ENCODE measurements at places on chromosomes 6 and 20. TPM values are rescaled to one million over a fixed set of nuclear protein-coding genes. Genes with fewer than 3 reads are reported as not detected.
A peak's percentile ranks its signal among the peaks of the same experiment; 100 is the strongest.

Gene MATN4
- not detected for total RNA-seq

Gene OXT
- total RNA-seq, result 0.54 TPM

Gene CST2
- total RNA-seq, result not detected

Gene SPATS1
- total RNA-seq, result not detected

Gene MEP1A
- total RNA-seq, result not detected

Gene BNIP5
- total RNA-seq, result not detected

Gene CGA
- total RNA-seq, result 0.49 TPM

Gene TMC2
- 0.08 TPM for total RNA-seq

DNA sequence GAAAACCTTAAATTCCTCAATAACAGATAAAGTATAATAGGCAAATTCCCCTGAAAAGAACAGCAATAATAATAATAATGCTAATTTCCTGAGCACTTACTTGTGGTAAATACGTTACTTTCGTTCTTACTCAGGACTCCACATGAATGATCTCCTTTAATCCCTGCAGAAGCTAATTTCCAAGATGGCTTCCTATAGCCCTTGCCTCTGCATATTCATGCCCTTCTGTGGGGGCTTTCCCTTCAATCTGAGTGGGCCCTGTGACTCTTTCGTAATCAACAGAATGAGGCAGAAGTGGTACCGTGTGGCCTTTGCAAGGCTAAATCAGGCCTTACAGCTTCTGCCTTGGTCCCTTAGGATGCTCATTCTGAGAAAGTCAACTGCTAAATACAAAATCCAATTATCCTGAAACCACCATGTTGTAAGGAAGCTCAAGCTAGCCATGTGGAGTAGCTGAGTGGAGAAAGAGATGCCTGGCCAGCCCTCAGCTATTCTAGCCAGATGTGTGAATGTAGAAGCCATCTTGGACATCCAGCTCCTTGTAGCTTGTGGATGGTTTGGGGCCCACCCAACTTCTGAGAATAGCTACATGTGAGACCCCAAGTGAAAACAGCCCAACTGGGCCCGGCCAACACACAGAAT lies 50.5 kb downstream of the MCUR1 start:
- DNase-seq, result no peak

- DNase-seq, result no peak
These were observed 10.2 kb downstream of the NAPB start for GRCh38 chr20:23410916-23411695.

- no peak for DNase-seq
These were observed 26.5 kb downstream of the BCL2L1 start for GRCh38 chr20:31695849-31696804.

- no peak for DNase-seq
These were observed 27.3 kb downstream of the COL21A1 start for GRCh38 chr6:56220078-56220477.

DNA sequence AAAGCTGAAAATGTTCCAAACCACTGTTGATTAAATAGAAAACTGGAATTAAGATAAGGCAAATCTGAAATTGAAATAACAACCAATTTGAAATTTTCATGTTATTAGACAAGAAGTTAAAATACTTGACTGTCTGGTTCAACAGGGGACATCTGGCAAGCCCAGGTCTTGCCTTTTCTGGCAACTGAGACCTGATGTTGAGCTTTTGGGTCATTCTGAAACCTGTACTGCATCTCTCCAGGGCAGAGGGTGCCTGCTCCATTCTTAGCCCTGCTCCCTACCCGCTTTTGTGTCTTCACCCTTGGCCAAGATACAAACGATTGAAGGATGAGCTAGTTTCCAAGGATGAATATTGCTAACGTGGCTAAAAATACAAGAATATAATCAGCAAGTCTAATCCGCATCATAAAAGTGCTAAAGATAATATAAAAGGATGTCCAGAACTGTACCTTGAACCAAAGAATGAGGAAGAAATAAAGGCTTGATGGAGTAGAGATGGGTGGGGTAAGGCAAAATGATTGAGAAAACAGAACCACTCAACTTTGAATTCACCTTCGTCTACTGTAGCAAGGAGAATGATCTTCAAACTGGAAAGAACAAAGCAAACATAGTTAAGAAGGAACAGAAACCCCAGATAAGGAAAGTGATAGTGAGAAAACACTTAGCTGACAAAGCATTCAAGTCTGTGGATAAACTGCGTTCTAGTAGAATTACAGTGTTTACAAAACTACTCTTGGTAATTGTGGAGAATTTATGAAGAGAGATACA lies 109.8 kb upstream of the MAN1A1 start:
- DNase-seq, result no peak

GRCh38 chr6:137823826-137824555 lies 43.1 kb upstream of the TNFAIP3 start:
- DNase-seq, result peak; percentile 84

GRCh38 chr6:12750416-12750815 lies 33.8 kb downstream of the PHACTR1 start:
- no peak for DNase-seq

DNA sequence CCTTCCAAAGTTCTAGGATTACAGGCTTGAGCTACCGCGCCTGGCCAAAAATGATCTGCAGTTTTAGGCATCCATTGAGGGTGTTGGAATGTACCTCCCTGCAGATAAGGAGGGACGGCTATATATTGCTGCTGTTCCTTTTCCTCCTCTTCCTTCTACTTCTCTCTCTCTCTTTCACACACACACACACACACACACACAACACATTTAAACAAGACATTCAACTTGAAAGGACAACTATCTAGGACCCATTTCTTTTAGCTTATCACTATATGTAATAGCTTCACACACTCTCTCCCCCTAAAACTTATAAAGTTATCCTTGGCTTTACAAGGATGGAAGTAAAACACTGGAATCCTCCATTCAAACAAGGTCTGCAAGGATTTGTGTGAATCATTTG lies 260.6 kb downstream of the PHACTR1 start:
- DNase-seq, result no peak

DNA sequence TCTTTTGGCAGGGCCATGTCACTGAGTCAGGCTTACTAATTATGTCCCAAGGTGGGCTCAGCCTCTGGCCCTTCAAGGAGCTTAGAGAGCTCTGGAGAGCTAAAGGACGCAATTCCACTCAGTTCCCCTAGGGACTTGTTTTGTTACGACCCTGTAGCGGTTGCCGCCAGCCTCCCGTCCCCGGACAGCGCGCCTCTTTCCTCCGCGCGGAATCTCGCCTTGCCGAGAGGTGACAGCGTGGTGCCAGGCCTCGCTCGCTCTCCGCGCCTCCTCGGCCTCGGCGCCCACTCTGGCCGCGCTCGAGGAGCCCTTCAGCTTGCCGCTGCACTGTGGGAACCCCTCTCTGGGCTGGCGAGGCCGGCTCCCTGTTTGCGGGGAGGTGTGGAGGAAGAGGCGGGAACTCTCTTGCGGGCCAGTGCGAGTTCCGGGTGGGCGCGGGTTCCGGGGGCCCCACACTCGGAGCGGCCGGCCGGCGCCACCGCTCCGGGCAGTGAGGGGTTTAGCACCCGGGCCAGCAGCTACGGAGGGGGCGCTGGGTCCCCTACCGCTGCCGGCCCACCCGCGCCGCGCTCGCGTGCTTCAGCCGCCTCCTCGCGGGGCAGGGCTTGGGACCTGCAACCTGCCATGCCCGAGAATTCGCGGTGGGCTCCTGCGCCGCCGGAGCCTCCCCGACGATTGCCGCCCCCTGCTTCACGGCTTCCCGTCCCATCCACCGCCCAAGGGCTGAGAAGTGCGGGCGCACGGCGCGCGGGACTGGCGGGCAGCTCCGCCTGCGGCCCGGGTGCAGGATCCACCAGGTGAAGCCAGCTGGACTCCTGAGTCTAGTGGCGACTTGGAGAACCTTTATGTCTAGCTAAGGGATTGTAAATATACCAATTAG lies 9.9 kb upstream of the ZNF311 start:
- no peak for DNase-seq

- no peak for DNase-seq
These were observed 101.5 kb downstream of the KHDC1L start for GRCh38 chr6:73123632-73124329.

DNA sequence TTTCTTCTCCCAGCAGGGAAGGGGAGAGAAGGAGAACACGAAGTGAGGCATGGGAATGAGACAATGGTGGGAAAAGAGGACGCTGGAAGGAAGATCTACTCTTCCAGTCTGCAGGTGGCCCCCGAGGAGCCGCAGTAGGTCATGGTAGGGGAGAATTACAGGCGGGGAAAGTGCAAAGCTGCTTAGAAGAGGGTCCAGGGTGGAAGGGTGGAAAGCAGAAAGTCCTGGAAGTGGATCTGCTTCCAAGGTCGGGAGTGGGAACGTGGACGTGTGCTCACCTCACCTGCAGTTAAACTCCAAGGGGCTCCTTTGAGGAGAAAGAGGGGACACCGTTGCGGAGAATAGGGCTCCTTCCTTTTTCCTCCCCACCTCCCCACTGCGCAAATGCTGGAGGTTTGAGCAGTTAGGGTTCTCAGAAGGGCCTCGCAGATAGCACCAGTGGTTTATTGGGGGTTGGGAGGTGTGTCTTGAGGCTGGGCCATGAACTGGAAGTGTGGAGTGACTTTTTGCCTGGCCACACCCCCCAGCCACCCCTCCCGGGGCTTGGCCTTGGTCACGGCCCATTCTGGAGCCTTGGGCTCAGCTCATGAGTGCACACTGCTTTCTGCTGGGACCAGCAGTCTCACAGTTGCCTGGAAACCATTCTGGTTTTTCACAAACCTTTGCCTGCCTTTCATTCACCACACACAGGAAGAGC lies 100.4 kb upstream of the MLN start:
- DNase-seq, result peak; percentile 77

- DNase-seq, result no peak
These were observed 13.4 kb downstream of the MTFR2 start for GRCh38 chr6:136236466-136237293.

GRCh38 chr6:127459231-127459641 lies at the start of gene KIAA0408:
KIAA0408 (minus strand) TSS chr6:127459389; CDS start chr6:127453981, 5,408 bp downstream.
- peak; percentile 69 for DNase-seq

DNA sequence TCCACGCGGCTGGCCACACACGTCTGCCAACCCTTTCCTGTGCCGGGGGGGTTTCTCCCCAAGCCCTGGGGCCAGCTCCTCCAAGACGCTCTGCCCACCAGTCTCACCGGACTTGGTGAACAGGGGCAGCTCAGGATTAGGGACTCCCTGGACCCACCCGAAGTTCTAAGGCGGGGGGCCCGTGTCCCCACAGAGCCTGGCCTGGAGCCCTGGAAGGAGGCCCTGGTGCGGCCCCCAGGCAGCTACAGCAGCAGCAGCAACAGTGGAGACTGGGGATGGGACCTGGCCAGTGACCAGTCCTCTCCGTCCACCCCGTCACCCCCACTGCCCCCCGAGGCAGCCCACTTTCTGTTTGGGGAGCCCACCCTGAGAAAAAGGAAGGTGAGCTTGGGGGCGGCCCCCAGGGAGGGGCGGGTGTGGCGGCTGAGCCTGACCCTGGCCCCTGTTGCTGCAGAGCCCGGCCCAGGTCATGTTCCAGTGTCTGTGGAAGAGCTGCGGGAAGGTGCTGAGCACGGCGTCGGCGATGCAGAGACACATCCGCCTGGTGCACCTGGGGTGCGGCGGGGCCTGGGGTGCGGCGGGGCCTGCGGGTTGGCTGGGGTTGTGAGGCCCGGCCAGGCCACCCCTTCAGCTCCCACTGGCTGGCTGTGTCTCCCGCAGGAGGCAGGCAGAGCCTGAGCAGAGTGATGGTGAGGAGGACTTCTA lies 2.3 kb downstream of the SLC2A4RG start:
- DNase-seq, result peak; percentile 64

DNA sequence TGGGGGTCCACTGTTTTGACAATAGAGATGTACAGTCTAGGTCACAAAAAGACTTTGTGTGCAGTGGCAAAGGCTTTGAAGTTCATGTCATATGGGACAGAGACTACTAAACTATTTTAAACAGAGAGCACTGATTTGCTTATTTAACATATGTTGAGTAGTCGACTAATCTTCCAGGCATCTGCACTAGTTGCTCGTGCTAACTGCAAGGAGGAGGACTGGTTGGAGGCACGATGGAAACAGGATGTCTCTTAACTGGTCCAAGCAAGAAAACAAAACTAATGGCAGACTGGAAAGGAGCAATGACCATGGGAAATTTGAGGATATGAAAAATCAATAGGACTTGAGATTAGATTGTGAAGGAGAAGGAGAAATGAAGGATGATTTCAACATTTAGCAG lies 28.5 kb upstream of the ERVFRD-1 start:
- no peak for DNase-seq

Data from Right ventricle myocardium inferior (tissue), 1 donor.